Stomach (tissue), 19 donors: ENCODE measurements at places on chromosomes 13 and 19. TPM values are rescaled to one million over a fixed set of nuclear protein-coding genes. Genes with fewer than 3 reads are reported as not detected.

Gene DCAF15
- total RNA-seq = 30.3 TPM

Gene GJB2
- total RNA-seq = not detected

GRCh38 chr13:105410602-105411001, 1124.9 kb downstream of the EFNB2 start:
- peak; percentile 64 for DNase-seq

Gene ZNF576
- total RNA-seq = 16.2 TPM

- DNase-seq = no peak
Observed at GRCh38 chr19:43664018-43664417, 6.0 kb downstream of the PLAUR start.

Gene CFAP97D2
- not detected for total RNA-seq

- no peak for DNase-seq
Observed at GRCh38 chr13:45595965-45596364, 19.6 kb downstream of the ERICH6B start.

GRCh38 chr13:21676611-21677021, 5.7 kb downstream of the FGF9 start:
- peak; percentile 41 for DNase-seq

- no peak for DNase-seq
Observed at GRCh38 chr13:24906268-24906667, 142.3 kb downstream of the RNF17 start.

DNA sequence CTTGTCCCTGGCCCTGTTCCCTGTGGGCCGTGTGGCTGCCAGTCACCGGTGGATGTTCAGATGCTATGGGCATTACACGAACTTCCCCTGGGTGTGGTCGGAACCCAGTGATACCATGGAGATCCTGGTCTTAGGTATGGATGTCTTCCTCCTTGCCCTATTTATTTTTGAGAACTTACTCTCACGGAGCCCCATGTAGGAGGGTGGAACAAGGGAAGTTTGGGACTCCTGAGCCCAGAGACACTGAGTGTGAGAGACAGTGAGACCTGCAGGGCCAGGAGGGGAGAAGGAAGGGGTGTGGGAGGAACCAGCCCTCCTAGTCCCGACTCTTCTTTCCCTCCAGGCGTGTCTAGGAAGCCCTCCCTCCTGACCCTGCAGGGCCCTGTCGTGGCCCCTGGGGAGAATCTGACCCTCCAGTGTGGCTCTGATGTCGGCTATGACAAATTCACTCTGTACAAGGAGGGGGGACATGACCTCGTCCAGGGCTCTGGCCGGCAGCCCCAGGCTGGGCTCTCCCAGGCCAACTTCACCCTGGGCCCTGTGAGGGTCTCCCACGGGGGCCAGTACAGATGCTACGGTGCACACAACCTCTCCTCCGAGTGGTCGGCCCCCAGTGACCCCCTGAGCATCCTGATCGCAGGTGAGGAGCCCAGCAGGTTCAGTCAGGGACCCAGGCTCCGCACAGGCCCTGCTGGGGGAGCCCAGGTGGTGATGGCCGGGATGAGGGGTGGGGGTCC, 14.9 kb upstream of the KIR3DL3 start:
- no peak for DNase-seq
